Calu3 (cell line): ENCODE measurements at places on chromosomes 13 and 19. TPM values are rescaled to one million over a fixed set of nuclear protein-coding genes. Genes with fewer than 3 reads are reported as not detected.
A peak's percentile ranks its signal among the peaks of the same experiment; 100 is the strongest.

ALDH16A1 gene
- 34.4 and 36.1 TPM in 2 replicates for total RNA-seq

HIPK4 gene
- 0.14 TPM in 1 of 2 replicates, not detected in the other for total RNA-seq

NR2F6 gene
- 33.5 and 34.6 TPM in 2 replicates for total RNA-seq

DNA sequence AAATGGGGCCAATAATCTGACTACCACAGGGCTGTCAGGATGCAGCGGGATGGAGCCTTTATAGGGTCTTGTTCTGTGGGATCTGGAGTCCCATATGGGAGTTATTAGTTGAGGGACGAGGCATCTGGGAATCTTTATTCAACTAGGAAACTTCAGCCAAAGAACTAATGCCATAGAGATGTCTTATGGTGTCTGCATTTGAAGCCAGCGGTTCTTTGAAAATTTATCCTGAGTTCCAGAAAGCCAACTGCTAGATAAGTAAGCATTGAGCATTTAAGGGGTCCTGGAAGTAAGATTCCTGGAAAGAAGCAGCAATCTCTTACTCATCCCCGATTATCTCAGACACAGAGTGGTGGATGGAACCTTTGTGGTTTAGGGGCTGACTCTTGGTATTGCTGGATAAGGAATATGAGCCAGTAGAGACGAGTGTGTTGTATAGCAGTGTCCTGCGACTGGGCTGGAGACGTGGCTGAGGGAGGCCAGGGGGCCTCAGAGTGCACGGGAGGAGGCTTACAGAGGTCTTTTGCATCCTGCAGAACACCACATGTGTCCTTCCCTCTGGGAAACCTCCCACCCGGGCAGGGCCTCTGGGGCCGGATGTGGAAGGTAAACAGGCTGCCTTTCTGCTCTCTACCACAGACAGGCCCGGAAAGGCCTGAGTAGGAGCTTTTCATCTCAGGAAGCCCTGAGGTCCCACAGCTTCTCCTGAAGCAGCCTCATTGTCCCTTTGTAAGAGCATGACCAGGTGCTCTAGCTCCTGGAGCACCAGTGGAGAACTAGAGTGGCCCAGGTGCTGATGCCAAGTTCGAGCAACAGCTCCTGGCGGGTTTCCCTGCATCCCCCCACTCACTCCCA is 28.8 kb downstream of the ACTN4 start:
- peak overlapping the region; percentile 85 for H3K27ac ChIP-seq
- no peak for DNase-seq
- H3K4me3 ChIP-seq, result peak overlapping the region; percentile 14
- H3K27me3 ChIP-seq, result no peaks in the 10 kb centered on the region

- H3K27me3 ChIP-seq, result peaks cover 20% of the 10 kb centered on the region
- H3K36me3 ChIP-seq, result no peaks in the 10 kb centered on the region
- no peak for DNase-seq
Measured at GRCh38 chr13:25702386-25702785, 330.6 kb downstream of the ATP8A2 start.

DNA sequence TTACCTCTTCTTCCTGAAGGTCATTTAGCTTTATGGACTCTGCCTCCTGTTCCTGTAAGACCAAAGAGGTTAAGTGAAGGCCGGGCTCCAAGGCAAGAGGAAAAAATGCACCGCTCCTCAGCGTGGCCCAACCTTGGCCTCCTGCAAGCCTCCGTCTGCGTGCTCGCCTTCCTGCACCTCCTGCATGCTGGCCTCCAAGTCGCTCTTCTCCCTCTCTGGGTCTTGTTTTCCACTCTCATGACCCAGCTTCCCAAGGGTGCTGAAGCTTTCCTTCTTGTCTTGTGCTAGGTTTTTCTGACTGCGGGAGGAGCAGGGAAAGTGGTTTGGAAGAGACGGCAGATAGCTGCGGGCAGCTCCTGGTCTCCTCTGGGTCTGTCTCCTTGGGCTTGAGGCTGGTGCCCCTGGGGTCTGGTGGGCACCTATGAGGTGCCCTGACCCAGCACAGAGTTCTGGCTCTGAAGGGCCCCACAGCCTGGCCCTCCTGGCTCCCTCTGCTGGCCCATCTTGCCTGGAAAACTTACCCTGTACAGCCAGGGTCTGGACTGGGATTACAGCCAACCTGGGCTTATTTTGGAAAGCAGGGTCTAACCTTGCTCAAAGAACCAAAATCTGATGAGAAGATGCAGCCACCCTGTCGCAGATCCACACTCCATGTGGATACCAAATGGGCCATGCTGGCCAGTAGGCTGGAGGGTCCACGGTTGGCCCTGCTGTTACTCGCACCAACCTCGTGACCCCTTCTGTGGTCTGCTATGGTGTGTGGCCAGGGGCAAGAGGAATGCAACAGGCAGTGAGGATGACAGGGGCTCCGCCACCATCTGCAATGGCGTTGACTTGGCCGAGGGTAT is 5.2 kb downstream of the C13orf46 start:
- H3K36me3 ChIP-seq, result no peaks in the 10 kb centered on the region
- no peaks in the 10 kb centered on the region for H3K27me3 ChIP-seq
- H3K4me3 ChIP-seq, result no peak overlapping the region

PCDH17 gene
- not detected in 2 replicates for total RNA-seq

GRCh38 chr13:35225159-35225558 is 251.3 kb downstream of the MAB21L1 start:
- no peak overlapping the region for H3K4me3 ChIP-seq
- H3K4me1 ChIP-seq, result no peaks in the 10 kb centered on the region
- no peak overlapping the region for H3K27ac ChIP-seq
- H3K36me3 ChIP-seq, result no peaks in the 10 kb centered on the region
- no peaks in the 10 kb centered on the region for H3K27me3 ChIP-seq

GRCh38 chr19:58107778-58108545 is 9.9 kb upstream of the ZSCAN18 start:
- no peaks in the 10 kb centered on the region for H3K4me1 ChIP-seq
- no peak overlapping the region for H3K4me3 ChIP-seq
- no peak overlapping the region for H3K27ac ChIP-seq
- H3K36me3 ChIP-seq, result no peaks in the 10 kb centered on the region
- DNase-seq, result no peak

SLC17A7 gene
- total RNA-seq, result not detected in 2 replicates

ZNF253 gene
- total RNA-seq, result 5.0 and 6.6 TPM in 2 replicates

DNA sequence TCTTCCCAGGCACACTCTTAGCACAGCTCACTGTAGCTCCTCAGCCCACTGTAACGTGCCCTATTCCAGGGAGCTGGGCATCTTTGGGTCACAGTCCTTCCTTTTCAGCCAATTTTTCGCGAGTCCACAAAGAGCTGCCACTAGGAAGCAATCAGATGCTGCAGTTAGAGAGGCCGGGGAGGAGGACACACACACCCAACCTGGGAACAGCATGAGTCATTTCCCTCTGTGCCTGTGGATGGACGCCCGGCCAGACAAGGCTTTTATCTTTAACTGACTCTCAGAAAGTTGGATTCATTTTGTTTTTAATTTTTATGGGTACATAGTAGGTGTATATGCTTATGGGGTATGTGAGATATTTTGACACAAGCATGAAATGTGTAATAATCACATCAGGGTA is 918.6 kb downstream of the UQCRFS1 start:
- H3K4me3 ChIP-seq, result no peak overlapping the region
- H3K27me3 ChIP-seq, result no peaks in the 10 kb centered on the region
- no peak overlapping the region for H3K27ac ChIP-seq

DNA sequence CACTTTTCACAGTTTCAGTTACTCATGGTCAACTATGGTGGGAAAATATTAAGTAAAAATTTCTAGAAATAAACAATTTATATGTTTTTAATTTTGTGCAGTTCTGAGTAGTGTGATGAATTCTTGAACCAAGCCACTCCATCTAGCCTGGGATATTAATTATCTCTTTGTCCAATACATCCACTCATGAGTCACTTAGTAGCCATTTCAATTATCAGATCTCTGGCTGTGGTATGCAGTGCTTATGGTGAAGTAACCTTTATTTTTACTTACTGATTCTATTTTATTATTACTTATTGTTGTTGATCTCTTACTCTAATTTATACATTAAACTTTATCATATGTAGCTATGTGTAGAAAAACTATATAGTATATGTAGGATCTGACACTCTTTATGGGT is 128.9 kb upstream of the KLHL1 start:
- H3K4me3 ChIP-seq, result no peak overlapping the region
- no peaks in the 10 kb centered on the region for H3K27me3 ChIP-seq
- no peaks in the 10 kb centered on the region for H3K36me3 ChIP-seq
- no peak overlapping the region for H3K27ac ChIP-seq
- H3K4me1 ChIP-seq, result no peaks in the 10 kb centered on the region
- DNase-seq, result no peak

- no peaks in the 10 kb centered on the region for H3K27me3 ChIP-seq
- DNase-seq, result no peak
- H3K27ac ChIP-seq, result no peak overlapping the region
- no peaks in the 10 kb centered on the region for H3K4me1 ChIP-seq
- H3K36me3 ChIP-seq, result peaks cover 6% of the 10 kb centered on the region
Measured at GRCh38 chr19:10126213-10126639, 6.5 kb upstream of the EIF3G start.

DNA sequence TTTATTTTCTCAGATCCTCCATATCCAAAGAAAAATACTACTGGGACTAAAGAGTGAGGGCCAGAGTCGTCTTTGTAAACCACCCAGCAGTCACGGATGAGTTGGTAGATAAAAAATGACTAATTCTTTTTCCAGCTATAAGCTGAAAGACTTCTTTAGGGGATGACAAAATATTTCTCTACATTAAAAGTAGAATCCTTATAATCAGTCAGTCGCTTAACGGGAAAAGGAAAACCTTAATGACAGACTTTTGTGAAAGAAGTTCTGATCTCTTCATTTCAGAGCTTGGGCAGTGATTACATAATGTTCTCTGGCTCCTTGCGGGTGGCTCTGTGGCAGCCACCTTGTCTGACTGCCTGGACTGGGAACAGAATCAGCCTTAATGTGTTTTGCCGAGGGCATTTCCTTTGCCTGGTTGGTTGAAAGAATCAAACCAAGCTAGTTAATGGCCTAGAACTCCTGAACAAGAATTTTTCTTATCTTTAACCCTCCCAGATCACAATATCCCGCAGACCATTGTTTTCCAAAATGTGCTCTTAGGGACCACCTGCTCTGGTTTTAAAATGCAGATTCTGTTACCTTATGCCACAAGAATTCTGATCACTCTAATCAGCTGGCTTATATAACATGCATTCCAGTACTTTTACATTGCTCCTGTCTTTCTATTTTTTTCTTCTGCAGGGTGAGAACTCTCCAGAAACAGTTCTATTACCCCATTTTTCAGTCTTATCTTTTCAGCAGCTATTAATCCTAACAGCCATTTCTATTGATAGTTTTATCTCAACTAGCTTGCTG is 2.5 kb downstream of the ITM2B start:
- peaks cover 33% of the 10 kb centered on the region for H3K36me3 ChIP-seq
- H3K4me1 ChIP-seq, result peaks cover 38% of the 10 kb centered on the region
- H3K4me3 ChIP-seq, result peak overlapping the region; percentile 74
- H3K27me3 ChIP-seq, result no peaks in the 10 kb centered on the region
- H3K27ac ChIP-seq, result peak overlapping the region; percentile 83

DLEU7 gene
- not detected in 2 replicates for total RNA-seq

GRCh38 chr19:2096034-2096479 is at the start of gene MOB3A:
Gene MOB3A (minus strand): TSS chr19:2096326. CDS start chr19:2078560, 17,766 bp downstream.
- H3K4me1 ChIP-seq, result no peaks in the 10 kb centered on the region
- H3K27ac ChIP-seq, result peak within 1 kb of the TSS; percentile 70
- peak within 1 kb of the TSS; percentile 80 for H3K4me3 ChIP-seq

- no peaks in the 10 kb centered on the region for H3K36me3 ChIP-seq
- H3K4me3 ChIP-seq, result no peak overlapping the region
- no peaks in the 10 kb centered on the region for H3K4me1 ChIP-seq
- no peak overlapping the region for H3K27ac ChIP-seq
- no peaks in the 10 kb centered on the region for H3K27me3 ChIP-seq
- DNase-seq, result no peak
Measured at GRCh38 chr13:31056644-31057271, 104.9 kb downstream of the HSPH1 start.

GRCh38 chr19:19111967-19112580 is 26.2 kb downstream of the TMEM161A start:
- H3K4me3 ChIP-seq, result no peak overlapping the region
- no peak for DNase-seq
- no peak overlapping the region for H3K27ac ChIP-seq
- no peaks in the 10 kb centered on the region for H3K4me1 ChIP-seq

GRCh38 chr19:48059331-48059730 is 15.5 kb upstream of the CABP5 start:
- H3K4me1 ChIP-seq, result no peaks in the 10 kb centered on the region
- no peak overlapping the region for H3K27ac ChIP-seq
- H3K4me3 ChIP-seq, result no peak overlapping the region
- no peaks in the 10 kb centered on the region for H3K36me3 ChIP-seq
- DNase-seq, result no peak
- H3K27me3 ChIP-seq, result peaks cover 81% of the 10 kb centered on the region

GRCh38 chr13:37383046-37383445 is 215.5 kb downstream of the POSTN start:
- no peaks in the 10 kb centered on the region for H3K27me3 ChIP-seq
- no peak for DNase-seq
- no peaks in the 10 kb centered on the region for H3K36me3 ChIP-seq
- H3K27ac ChIP-seq, result no peak overlapping the region
- H3K4me3 ChIP-seq, result no peak overlapping the region
- H3K4me1 ChIP-seq, result no peaks in the 10 kb centered on the region

RNF113B gene
- not detected in 2 replicates for total RNA-seq

- no peak for DNase-seq
- H3K36me3 ChIP-seq, result peaks cover 5% of the 10 kb centered on the region
- no peak overlapping the region for H3K27ac ChIP-seq
- peaks cover 8% of the 10 kb centered on the region for H3K27me3 ChIP-seq
Measured at GRCh38 chr19:2376784-2377519, 16.9 kb downstream of the TMPRSS9 start.
